Brain (organoid and tissue), 16 donors: ENCODE measurements at places on chromosomes 3 and 15. TPM values are rescaled to one million over a fixed set of nuclear protein-coding genes. Genes with fewer than 3 reads are reported as not detected.

The ADCY5 gene
- 14.5 TPM for polyA plus RNA-seq

The SEMA7A gene
- polyA plus RNA-seq = 22.2 TPM

The WNT7A gene
- polyA plus RNA-seq = 1.4 TPM

The CCR9 gene
- 0.25 TPM for polyA plus RNA-seq

The LRRC34 gene
- polyA plus RNA-seq = 2.9 TPM

The FOXB1 gene
- polyA plus RNA-seq = 1.9 TPM

The PLCL2 gene
- 6.3 TPM for polyA plus RNA-seq

The TIGIT gene
- polyA plus RNA-seq = not detected
